ENCODE measurements at places on chromosomes 16 and 17.

- no peak for DNase-seq
These were observed 32.4 kb upstream of the ENPP7 start for GRCh38 chr17:79698146-79698846.

GRCh38 chr17:65407017-65407416, 154.4 kb downstream of the AXIN2 start:
- DNase-seq, result no peak

DNA sequence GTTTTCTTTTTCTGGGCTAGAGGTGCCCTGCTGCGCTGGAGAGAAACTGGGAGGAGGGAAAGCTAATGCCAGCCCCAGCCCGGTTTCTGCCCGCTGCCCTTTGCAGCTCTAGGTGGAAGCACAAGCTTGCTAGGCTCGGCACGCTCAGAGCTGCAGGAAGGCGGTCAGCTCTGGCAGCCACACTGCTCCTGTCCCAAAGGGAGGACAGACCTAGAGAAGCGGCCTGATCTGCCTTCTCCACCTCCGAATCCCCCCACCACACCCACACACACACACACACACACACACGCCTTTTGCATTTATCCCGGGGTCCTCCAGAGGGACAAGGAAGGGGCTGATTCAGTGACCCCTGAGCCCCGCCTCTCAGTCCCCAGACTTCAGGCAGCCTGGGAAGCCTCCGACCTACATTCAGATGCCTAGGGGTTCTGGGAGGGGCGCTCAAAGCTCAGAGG, 418.1 kb downstream of the SOX9 start:
- no peak for DNase-seq

DNA sequence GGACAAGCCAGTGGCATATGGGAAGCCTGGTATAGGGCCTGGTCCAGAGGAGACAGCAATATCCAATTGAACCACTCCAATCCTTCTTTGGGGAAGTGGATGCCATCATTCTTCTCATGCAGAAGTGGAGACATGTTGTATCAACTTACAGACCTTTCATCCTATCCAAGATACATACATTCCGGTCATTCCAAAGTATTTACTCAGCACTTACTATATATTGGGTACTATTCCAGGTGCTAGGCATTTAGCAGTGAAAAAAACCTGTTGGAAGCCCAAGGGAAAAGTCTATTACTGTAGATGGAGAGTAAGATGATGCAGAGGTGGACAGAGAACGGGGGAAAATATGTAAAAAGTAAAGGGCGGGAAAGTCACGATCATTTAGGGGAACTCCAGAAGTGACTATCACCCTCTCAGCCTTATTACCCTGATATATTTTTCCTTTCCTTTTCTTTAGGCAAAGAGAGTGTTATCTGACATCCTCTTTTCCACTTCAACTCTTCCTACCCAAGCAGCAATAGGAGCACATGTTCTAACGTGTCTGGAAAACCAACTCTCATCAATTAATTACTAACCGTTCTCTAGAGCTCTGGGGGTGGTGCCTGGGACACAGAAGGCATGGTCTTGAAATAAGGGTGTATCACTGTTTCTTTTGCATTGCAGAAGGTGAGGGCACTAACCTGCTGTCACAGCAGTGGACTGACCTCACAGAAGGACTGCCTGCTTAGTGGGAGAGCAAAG, 210.1 kb upstream of the MAF start:
- no peak for DNase-seq

- DNase-seq, result no peak
These were observed 38.4 kb downstream of the ADCY7 start for GRCh38 chr16:50304467-50305440.

DNA sequence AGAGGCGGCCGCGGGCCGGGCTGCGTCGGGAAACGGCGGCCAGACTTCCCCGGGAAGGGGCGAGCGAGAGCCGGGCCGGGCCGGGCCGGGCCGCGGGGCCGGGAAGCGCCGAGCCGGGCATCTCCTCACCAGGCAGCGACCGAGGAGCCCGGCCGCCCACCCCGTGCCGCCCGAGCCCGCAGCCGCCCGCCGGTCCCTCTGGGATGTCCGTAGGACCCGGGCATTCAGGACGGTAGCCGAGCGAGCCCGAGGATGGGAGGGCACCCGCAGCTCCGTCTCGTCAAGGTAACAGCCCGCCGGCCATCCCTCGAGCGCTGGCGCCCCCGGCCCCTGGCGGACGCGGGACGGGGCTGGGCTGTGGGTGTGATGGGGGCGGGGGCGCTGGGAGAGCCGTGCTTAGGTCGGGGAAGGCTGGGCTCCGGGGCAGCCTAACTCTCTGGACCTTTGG, at the start of gene CRHR1:
CRHR1 (plus strand) TSS at position 28 of the 448 bp plus-strand sequence; CDS start at position 253, 225 bp downstream.
- DNase-seq, result no peak

DNA sequence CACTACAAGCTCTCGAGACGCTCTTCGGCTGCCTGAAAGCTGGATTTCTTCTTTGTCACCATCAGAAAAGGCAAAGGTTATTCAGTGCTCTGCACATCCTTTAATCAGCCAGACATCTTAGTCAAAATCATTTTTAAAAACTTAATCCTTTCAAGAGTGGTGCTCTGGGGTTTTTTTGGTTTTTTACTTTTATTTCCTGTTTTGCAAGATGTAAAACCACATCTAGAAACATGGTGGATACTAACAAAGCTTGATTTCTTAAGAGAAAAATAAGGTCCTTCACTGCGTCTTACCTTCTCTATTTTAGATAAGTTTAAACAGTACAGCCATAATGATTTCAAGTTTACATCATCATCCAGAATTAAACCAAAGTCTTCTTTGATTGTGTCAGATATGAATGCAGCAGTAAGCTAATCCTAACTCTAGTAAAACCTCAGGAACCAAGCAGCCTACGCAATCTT, 6.3 kb downstream of the ANKRD11 start:
- DNase-seq, result peak; percentile 68

DNA sequence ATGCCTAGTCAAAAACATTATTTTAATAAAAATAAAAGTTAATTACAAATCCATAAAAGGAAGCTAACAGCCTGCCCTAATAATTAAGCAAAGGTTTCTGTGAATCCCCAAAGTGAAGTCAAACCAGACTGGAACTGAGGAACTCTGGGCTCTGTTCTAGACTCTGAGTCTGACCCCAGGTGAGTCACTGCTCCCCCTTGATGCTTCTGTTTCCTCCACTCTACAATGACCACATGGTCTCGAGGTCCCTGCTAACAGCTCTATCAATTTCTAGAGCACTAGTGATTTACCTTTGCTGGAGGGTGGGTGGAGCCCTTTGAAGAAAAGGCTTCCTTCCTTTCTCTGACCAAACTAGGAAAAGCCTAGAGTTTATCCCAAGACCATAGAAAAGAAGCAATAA, 32.4 kb downstream of the XPO6 start:
- DNase-seq, result peak; percentile 53

DNA sequence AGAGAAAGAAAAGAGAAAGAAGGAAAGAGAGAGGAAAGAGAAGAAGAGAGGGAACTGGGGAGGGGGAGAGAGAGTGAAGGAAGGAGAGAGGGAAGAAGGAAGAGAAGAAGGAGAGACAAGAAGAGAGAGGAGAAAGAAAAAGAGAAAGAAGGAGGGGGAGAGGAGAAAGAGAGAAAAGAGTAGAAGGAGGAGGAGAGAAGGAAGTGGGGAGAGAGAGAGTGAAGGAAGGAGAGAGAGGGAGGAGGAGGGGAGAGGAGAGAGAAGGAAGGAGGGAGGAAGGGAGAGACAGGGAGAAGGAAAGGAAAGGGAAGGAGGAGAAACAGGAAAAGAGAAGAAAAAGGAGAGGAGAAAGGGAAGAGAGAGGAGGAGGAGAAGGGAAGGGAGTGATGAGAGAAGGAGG, 208.5 kb downstream of the MAF start:
- DNase-seq, result no peak

DNA sequence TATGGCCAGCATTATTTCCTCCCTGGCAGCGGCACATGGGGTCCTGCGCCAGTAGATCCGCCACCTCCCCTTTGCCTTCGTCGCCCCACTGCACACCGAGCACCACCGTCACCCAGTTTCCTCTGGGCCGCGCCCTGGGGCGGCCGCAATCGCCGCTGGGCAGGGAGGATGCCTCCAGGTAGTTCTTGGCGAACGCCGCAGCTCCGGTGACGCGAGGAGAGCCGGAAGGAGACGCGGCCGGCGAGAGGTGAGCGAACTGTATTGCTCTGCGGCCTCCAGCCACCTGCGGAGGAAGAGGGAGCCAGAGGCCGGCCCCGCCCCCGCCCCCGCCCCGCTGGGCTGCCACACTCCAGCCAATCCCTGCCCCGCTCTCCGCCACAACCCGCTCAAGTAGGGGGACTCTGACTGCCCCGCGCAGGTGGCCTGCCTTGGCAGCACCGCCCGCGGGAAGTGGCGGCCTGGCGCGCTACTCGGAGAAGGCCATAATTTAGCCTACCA, 11.8 kb upstream of the SLFN13 start:
- no peak for DNase-seq

- DNase-seq, result no peak
These were observed 45.6 kb downstream of the SMPD3 start for GRCh38 chr16:68402748-68403040.

- DNase-seq, result no peak
These were observed 5.0 kb downstream of the LITAF start for GRCh38 chr16:11581678-11582077.

DNA sequence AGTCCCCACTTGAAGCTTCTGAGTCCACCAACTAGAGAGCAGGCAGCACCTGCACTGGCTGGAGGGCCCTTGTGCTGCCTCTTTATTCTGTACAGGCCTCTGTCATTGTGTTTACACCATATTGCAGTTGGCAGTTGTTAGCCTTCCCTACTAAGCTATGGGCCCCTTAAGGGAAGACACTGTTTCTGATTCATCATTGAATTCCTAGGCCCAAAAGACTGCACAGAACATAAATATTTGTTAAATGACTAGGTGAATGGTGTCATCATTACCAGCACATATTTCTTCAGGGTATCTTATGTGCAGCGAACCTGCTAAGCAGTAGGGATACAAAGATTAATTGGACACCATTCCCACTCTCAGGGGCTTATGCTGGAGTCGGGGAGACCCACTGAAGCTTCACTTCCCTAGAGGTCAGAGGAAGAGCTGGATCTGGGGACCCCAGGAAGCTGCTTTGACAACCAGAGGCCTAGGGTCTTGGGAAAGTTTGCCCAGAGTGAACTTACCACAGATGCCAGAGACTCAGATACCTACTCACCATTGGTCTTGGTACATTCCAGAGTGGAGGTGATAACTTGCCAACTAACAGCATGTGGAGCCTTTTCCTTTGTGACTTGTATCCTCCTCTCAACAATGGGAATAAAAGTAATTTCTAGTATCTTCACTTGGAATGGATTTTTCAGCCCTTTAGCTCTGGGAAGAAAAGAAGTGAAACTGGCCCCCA, 28.7 kb upstream of the DDX52 start:
- no peak for DNase-seq

DNA sequence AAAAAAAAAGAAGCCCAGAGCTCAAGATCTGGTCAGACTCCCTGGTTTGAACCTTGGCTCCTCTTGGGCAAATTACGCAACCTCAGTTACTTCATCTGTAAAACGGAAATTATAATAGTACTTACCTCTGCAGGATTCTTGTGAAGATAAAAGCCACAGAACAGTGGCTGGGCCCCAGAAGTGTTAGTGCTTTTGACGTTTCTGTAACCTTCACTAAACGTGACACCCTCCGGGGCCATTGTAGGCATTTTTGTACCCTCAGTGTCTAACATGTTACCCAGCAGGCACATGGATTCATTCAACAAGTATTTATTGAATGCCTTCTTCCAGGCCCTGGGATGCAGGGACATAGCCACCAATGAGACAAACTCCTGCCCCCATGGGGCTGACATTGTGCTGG, 58.0 kb downstream of the PITPNC1 start:
- peak; percentile 78 for DNase-seq

- DNase-seq, result no peak
These were observed 1130.4 kb downstream of the CDH8 start for GRCh38 chr16:60905811-60906210.

- DNase-seq, result no peak
These were observed 55.4 kb downstream of the TENT4B start for GRCh38 chr16:50208460-50208931.

GRCh38 chr17:81582749-81583148, 30.6 kb upstream of the FAAP100 start:
- no peak for DNase-seq

DNA sequence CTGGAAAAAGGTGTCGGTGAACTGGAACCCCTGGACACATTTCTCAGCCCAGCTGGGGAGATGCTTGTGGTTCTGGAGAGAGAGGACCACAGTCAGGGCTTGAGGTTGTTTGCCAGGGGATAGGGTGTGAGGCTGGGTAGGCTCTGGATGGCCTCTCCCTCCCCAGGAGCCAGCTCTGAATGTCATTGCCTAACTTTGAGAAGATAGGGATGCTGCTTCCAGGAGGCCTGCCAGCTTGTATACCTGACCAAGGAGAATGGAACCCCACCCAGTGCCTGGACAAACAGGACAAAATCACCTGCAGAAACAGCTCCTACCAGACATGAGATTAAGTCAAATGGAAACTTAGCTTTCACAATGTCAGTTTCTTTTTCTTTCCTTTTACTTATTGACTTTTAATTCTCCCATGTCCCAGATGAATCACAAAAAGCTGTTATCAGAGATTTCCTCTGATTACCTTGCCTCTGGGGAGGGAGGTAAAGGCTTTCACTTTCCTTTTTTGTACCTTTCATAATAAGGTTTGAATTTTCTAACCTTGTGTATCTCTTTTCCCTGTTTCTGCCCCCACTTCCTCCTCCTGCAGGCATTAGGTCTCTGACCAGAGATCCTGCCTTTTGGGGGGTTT, 29.8 kb upstream of the PLLP start:
- no peak for DNase-seq

DNA sequence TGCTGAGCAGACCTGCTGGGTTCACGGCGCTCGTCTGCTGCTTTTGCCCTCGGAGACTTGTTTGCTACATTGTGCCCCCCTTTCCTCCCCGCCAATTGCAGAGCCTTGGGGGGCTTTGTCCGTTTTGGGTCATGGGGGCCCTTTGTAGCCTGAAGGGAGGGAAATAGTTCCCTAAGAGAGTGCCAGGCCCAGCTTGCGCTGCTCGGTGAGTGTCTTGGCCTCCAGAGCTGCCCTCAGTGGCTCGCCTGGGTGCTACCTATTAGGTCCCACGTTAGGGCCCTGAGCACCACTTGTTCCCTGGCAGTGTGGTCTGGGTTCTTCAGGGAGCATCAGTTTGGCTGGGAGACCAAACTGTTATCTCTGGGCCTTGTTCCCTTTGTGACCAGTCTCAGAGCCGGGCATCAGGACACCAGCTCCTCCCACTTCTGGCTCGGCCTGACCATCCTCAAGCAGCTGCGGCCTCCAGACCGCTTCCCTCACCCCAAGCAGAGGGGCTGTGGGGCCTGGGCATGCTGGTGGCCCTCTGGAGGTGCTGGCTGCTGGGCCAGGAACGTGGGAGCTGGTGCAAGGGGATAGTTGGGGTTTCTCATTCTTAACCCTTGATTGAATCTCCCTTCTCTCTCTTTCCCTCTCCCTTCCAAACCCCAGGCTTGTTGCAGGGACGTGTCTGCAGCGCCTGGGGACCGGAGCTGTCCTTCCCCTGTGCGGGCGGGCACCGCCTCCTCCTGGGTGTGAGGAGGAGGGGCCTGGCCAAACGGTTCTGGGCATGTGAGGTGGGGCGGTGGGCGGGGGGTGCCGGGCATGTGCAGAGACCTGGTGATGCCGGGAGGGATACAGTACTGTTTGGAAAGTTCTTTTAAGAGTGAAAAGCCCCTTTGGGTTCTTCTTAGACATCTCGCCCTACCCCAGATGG, 16.0 kb upstream of the ITGB4 start:
- DNase-seq, result no peak

GRCh38 chr16:59522826-59523225, 788.7 kb upstream of the GOT2 start:
- no peak for DNase-seq

GRCh38 chr16:11610121-11610505, 23.4 kb upstream of the LITAF start:
- no peak for DNase-seq

GRCh38 chr16:25855063-25855462, 163.3 kb downstream of the HS3ST4 start:
- DNase-seq, result no peak

Measured in suppressor macrophage treated with lipopolysaccharide for 1 hour (primary cell).